ENCODE measurements at places on chromosomes 4 and X. TPM values are rescaled to one million over a fixed set of nuclear protein-coding genes. Genes with fewer than 3 reads are reported as not detected.

AR gene
- 3.6 TPM for total RNA-seq

MAPK10 gene
- total RNA-seq = 0.29 TPM

ANK2 gene
- 0.52 TPM for total RNA-seq

CFP gene
- total RNA-seq = 0.95 TPM

TMEM271 gene
- total RNA-seq = not detected

GBA3 gene
- not detected for total RNA-seq

FGF13 gene
- total RNA-seq = not detected

IL3RA gene
- 0.27 TPM for total RNA-seq

ZCCHC13 gene
- total RNA-seq = not detected

BEND2 gene
- total RNA-seq = not detected

S100G gene
- not detected for total RNA-seq

CENPC gene
- total RNA-seq = 3.5 TPM

SLC49A3 gene
- 0.10 TPM for total RNA-seq

NSG1 gene
- 9.9 TPM for total RNA-seq

VCX gene
- total RNA-seq = not detected

NXF2 gene
- not detected for total RNA-seq
